ENCODE measurements at places on chromosomes 7 and 10.
A peak's percentile ranks its signal among the peaks of the same experiment; 100 is the strongest.

DNA sequence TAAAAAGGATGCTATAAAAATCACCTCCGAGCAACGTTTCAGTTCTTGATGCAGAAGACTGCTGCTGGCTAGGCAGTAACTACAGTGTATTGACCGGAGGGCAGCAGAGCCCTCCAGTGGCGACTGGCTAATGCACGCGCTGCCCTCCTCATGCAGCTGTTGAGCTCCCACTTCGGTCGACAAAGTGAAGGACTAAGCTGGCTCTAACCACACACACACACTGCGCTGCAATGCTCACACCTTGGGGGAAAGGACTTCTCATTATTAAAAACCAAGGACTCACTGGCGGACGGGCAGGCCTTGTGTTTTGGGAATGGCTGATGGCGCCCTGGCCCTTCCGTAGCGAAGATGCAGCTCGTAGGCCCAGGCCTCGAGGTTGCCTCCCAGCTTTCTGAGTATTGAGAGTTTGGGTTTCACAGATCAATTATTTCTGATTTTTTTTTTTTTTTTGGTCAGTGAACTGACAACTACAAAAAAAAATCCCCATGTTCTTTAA lies 120.9 kb upstream of the DIP2C start:
- DNase-seq: no peak

DNA sequence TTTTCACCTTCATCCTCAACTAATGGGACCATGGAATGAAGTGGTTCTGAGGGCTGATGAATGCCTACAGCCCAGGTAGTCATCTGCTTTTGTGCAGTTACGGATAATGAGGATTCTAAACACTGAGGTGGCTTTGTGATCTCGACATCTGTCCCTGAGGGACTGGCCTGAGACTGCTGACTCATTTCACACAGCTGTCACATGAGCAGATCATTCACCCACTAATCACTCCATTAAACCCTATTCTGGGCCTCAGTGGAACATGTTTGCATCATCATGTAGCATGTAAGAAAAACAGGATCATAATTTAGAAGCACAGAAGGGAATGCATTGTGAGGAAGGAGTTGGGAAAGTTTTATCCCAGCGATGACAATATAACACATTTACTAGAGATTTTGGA lies 79.4 kb upstream of the FEZF1 start:
- no peak for DNase-seq

DNA sequence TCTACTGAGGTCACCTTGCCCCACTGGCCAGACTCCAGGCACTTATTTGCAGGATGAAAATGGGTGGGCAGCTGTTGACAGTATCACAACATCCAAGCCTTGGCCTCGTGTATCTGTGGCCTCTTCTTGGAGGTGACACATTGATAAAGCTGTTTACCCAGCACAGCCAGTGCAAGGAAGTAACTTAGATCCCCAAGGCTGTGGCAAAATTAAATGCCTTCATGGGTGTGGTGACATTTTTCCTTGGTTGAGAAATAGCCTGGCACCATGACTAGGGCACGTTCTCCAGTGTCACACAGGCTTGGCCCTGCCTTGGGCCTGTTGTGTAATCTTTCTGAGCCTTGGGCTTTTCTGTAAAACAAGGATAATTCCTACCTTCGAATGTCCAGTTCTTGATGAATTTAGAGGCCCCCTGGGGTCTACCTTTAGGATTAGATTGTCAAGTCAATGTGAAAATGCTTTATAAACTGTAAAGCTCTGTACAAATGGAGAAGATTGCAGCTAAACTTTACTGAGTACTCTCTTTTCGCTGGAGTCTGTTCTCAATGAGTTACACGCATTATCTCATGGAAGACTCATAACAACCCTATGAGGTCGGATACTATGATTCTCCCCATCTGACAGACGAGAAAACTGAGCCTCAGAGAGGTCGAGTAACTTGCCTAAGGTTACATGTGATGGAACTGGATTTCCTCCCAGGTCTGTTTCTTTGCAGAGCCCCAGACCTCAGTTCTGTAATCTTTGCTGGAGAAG lies 46.7 kb upstream of the LOXL4 start:
- no peak for DNase-seq

DNA sequence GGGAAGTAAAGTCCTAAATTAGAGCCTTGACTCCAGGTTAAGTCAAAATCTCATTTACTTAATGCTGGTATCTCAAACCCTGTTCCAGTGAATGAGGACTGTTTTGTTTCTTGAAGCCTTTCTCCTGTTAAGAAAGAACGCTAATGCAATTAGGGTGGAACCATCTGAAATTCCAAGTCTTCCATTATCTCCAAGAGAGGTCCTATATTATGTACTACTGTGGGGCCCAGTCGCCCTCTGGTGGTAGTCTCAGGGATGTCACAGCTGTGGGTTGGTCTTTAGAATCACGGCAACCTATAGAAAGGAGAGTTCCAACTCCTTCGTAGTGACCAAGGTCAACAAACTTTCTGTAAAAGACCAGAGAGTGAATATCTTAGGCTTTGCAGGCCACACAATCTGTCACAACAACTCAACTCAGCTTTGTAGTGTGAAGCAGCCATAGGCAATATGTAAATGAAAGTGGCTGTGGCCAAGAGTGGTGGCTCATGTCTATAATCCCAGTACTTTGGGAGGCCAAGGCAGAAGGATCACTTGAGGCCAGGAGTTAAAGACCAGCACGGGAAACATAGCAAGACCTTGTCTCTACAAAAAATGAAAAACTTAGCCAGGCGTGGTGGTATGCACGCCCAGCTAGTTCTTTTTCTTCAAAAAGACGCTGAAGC lies 9.3 kb downstream of the RPP38 start:
- peak; percentile 72 for DNase-seq

DNA sequence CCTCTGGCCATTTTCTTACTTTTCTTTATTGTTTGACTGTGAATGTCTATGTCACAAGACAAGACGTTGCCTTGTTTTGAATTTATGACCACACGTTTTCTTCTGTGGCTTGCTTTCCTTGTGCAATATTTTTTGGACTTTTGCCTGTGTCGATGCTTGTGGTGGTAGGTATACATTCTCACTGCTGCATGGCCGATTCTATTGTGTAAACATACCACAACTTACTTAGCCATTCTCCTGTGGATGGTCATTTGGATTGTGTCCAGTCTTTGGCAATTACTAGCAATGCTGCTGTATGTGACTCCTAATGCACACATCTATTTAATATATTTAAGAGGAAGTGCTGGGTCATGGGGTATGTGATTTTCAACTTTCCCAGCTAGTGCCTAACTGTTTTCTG lies 18.0 kb upstream of the DLG5 start:
- no peak for DNase-seq

DNA sequence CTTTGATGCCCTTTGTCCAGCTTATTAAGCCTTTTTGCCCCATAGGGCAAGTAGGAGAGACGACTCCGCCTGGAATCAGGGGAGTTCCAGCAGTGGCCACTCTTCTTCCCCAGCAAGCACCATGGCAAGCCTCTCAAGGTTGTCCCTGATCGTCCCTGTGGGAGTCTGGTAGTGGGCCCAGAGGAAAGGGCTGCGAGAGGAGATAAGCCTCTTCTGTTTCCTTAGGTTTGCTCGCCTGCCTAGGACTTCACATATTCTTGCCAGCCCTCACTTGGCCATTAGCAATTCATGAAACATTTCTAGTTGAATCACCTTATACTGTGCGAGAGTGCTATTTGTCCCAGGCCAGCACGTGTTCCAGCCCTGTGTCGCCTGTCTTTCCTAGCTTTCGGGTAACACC lies 47.8 kb upstream of the CPN1 start:
- no peak for DNase-seq

DNA sequence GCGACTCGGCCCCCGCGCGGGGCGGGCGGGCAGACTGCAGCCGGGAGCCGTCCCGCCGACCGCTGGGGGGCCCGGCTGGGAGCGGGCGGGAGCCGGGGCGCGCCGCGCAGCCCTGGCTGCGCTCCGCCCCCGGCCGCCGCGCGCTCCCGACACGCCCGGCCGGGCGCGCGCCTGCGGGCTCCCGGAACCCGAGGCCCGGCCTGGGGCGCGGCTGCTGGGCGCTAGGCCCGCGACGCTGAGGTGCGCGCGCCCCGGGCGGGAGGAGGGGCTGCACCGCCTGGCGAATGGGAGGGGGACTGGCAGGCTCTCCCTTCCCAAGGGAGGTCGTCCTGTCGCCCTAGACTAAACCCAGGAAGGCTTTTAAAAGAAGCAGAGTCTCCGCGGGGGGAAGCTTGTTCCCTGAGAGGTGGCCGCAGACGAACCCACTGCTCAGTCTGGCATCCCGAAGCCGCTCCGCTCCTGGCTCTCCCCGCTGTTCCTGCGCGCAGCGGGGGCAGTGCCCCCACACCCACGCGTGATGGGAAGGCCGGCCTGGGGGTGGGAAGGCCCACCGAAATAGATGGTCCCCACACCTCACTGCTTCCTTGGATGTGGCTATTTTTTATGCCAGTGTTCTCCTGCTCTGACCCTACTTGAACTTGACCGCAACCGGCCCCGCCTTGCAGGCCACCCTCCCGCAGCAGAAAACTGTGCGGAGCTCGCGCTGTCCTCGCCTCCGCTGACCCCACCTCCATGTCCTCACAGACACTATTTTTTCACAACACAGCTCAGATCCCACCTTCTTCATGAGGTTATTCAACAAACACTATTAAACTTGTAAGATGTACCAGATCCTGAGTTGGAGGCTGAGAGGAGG lies at the start of gene VOPP1:
TSS of gene VOPP1 (minus strand) at position 125 of the 856 bp plus-strand sequence. CDS start 178 bp downstream, outside the sequence.
- DNase-seq: peak; percentile 87

- DNase-seq: no peak
Observed at GRCh38 chr10:33039181-33039580, 81.2 kb upstream of the ITGB1 start.

- no peak for DNase-seq
Observed at GRCh38 chr7:139737221-139738100, 40.3 kb downstream of the HIPK2 start.

- peak; percentile 74 for DNase-seq
Observed at GRCh38 chr7:73738220-73738611, 386 bp downstream of the ABHD11 start.

GRCh38 chr7:150447966-150448788 lies 2.3 kb upstream of the GIMAP8 start:
- DNase-seq: no peak

DNA sequence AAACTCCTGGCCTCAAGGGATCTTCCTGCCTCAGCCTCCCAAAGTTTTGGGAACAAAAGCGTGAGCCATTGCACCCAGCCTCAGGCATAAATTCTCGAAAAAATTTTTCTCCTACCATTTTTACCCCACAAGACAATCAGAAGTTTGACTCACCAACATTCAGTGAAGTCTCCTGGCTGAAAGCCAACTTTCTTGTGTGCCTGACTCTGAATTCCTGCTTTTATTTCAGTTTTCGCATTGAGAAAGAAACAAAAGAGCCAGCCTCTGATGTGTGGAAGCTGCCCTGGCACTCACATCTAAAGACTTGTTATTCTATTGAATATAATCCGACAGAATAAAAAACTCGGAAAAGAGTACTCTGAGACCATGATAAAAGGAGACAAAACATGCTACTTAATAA lies 402.9 kb downstream of the MAGI2 start:
- DNase-seq: no peak

- DNase-seq: no peak
Observed at GRCh38 chr7:146878901-146879300, 762.3 kb downstream of the CNTNAP2 start.

GRCh38 chr7:145082366-145083161 lies 246.7 kb upstream of the TPK1 start:
- no peak for DNase-seq

GRCh38 chr7:137998250-137998649 lies 3.6 kb downstream of the CREB3L2 start:
- DNase-seq: no peak

- peak; percentile 17 for DNase-seq
Observed at GRCh38 chr7:44286182-44286617, 39.2 kb downstream of the CAMK2B start.

GRCh38 chr7:94250124-94250523 lies 144.6 kb upstream of the COL1A2 start:
- DNase-seq: no peak

GRCh38 chr10:12803776-12804175 lies 197.7 kb downstream of the CCDC3 start:
- no peak for DNase-seq

GRCh38 chr10:53135213-53135896 lies 362.8 kb upstream of the MBL2 start:
- no peak for DNase-seq

DNA sequence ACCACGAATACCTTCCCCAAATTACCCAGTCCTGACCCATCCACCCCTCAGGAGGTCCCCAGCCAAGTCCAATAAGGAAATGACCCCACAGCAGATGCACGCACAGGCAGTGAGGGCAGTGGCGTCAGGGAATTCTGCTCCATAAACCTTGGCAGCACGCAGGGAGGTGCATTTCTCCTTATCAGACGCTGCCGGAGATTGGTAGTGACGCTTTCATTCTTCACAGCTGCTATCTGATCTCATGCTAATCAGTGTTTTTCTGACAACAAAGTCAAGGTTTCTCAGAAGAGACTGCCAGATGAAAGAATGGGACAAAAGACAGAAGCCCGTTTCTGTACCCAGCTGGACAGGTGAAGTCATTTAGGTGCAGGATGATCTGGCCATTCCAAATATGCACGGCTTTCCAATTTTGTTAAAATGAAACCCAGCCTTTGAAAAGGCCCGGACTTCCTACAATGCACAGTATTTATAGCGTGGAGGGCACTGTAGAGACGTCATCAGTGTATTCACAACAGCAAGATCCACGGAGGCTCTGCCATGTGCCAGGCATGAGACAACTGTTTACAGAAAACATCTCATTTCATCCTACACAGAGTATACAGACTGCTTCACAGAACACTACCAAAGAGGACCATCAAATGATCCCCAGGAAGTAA lies 35.3 kb downstream of the DIP2C start:
- no peak for DNase-seq

GRCh38 chr7:77281780-77282478 lies 82.3 kb upstream of the FGL2 start:
- DNase-seq: no peak

GRCh38 chr7:86773309-86773708 lies 129.6 kb downstream of the GRM3 start:
- no peak for DNase-seq

GRCh38 chr10:69329721-69330178 lies 51.5 kb downstream of the HK1 start:
- DNase-seq: no peak

- no peak for DNase-seq
Observed at GRCh38 chr10:105075031-105075430, 433.9 kb downstream of the SORCS3 start.

DNA sequence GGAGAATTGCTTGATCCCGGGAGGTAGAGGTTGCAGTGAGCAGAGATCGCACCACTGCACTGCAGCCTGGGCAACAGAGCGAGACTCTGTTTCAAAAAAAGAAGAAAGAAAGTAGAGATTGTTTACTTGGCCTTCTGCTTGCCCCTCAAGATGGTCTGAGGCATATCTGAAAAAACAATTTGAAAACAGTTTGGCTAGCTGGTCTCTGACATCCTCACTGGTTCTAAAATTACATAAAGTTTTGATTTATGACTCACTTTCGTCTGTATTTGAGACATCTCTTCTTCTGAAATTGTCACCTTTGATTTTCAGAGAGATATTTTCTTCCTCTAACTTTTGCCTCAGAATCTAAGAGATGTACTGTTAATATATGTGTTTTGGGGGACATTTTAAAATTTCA lies 49.6 kb upstream of the HELLS start:
- no peak for DNase-seq

GRCh38 chr10:79159785-79160184 lies 91.0 kb downstream of the ZMIZ1 start:
- DNase-seq: no peak

All from left forelimb (tissue), 1 donor.